ENCODE measurements at places on chromosomes 7 and 10.

GRCh38 chr7:18353339-18353738 lies 142.2 kb upstream of the HDAC9 start:
- no peak for DNase-seq

DNA sequence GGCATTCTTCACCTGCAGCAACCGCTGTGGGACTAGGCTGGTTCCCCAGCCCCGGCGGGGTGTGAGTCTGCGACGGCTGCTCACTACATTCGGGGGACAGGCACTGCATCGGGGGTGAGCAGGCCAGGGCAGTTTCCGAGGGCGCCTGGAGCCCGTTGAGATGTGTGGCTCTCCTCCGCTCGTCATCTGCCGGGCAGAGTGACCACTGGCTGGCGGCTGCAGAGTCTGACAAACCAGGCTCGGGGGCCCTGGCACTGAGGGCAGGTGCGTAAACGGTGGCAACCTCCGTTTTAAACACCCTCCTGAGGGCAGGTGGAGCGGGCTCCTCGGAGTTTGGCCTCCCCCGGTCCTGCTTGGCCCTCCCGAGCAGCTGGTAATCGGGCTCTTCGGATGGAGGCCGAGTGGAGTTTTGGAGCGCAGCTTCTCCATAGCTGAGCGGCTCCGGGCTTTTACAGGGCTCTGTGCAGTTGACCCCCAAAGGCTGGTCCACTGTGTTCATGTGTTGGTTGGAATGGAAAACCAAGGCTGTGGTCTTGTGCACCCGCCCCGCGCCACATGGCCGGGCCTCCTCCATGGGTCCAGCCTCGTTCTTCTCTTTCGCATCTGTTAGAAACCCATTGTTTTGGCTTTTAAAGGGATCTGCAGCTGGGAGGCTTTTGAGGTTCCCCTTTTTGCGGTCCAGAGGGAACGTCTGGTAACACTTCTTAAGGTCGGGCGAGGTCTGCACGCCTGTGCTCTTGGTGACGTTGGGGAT lies 20.9 kb downstream of the INSYN2A start:
- no peak for DNase-seq

GRCh38 chr7:47379629-47380324 lies 202.1 kb downstream of the TNS3 start:
- no peak for DNase-seq

DNA sequence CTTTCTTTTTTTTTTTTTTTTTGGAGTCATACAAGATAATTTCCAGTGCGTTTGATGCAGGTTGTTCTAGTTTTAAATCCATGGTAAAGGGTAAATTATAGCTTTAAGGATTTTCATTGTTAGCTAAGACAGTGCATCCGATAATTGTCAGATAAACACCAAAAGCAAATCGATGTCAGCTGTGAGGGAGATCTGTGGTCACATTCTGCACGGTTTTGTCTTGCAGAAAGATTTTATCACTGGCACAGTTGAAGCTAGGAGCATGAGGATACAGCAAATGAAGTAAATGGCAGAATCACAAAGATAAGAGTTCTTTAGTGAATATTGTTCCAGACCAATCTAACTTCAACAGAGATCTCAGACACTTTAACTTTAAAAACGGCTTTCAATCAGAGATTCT lies 648.8 kb upstream of the COBL start:
- DNase-seq = no peak

DNA sequence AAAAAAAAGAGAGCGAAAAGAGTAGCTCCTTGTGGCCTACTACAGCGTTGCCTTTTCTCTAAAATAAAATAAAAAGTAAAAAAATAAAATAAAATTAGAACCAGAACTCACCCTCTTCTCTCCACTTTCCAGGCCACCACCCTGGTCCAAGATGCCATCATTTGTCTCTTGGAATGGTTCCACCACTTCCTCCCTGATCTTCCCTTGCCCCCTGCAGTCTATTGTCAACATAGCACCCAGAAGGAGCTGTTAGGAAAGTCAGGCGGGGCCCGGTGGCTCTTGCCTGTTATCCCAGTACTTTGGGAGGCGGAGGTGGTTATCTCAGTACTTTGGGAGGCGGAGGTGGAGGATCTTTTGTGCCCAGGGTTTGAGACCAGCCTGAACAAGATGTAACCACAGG lies 7.6 kb upstream of the GRID2IP start:
- DNase-seq = no peak

DNA sequence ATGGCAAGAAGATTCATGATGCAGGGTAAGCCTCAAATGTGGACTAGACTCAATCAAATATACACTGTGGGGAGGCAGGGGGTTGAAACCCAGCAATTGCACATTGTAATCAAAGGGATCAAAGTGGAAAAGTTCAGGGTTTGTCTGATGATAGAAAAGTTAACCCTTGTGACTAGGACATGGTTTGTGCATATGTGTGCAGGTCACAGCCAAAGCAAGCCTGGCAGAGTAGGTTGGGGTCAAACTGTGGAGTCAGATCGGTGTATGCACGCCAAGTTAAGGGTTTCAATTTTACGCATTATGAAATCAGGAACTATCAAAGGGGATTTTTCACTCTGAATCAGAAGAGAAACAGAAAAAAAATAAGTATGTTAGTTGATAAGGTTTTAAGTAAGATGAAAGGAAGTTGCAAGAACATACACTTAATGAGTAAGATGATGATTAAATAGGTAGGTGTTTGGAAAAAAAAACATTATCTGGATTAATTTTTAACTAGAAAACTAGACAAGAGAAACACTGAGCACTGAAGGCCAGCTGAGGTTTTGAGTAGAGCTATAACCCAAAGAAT lies 188.3 kb downstream of the DGKB start:
- no peak for DNase-seq

DNA sequence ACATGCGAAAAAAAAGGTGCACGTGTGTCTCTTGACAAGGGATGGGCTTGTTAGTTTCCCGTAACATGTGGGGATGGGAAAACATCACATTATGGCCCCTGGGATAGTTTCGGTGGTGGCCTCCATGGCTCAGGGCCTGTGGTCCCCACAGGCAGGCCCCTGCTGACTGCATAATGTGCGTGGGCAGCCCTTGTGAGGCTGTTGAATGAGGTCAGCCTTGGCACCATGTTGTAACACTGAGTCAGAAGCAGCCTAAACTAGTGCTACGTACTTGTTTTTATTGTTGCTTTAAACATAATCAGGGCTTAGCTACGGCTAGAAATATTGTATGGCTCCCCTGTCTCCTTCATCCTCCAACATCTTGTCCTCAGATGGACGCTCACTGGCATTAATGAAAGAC lies 80.6 kb downstream of the BEND7 start:
- DNase-seq = no peak

- no peak for DNase-seq
These were observed 66.8 kb downstream of the ADAM12 start for GRCh38 chr10:126321440-126321839.

DNA sequence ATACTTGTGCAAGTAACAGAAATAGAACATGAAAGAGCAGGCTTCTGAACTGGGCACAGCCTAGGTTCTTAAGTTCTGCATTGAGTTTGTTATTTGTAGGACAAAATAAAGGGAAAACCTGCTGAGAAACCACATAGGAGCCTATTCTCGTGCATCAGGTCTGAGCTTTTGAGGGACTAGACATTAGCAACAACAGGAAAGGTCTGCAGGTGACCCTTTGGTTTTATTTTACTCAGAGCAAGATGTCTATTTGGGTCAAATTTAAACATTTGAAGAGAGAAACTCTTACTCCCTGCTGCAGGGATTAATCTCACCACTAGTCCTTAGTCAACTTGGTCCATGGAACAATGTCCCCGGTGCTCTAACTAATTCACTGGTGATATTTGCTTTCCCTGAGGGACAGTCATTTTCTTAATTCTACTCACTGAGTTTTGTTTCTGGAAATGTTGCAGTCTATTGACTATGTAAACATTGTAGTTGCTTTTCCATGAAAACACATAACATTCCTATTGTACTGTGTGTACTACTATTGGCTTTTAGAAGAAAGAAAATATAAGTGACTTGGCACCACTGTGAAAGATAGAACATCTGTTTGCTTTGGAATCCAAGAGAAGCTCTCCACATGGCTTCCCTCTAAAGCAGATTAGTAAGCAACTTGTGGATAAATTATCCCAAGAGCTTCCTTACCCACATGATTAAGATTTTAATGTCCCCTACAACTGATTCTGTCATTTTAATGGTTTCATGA lies 108.2 kb downstream of the CHRM2 start:
- DNase-seq = no peak

- DNase-seq = no peak
These were observed 760.8 kb upstream of the CELF2 start for GRCh38 chr10:10256860-10257259.

All from stimulated activated CD8-positive, alpha-beta memory T cell treated with anti-CD3 and anti-CD28 coated beads, Interleukin-2, amount 100 ng/mL, for 1 hour (primary cell).